Right hindlimb (tissue), 1 donor: ENCODE measurements at places on chromosomes 6 and 20.

DNA sequence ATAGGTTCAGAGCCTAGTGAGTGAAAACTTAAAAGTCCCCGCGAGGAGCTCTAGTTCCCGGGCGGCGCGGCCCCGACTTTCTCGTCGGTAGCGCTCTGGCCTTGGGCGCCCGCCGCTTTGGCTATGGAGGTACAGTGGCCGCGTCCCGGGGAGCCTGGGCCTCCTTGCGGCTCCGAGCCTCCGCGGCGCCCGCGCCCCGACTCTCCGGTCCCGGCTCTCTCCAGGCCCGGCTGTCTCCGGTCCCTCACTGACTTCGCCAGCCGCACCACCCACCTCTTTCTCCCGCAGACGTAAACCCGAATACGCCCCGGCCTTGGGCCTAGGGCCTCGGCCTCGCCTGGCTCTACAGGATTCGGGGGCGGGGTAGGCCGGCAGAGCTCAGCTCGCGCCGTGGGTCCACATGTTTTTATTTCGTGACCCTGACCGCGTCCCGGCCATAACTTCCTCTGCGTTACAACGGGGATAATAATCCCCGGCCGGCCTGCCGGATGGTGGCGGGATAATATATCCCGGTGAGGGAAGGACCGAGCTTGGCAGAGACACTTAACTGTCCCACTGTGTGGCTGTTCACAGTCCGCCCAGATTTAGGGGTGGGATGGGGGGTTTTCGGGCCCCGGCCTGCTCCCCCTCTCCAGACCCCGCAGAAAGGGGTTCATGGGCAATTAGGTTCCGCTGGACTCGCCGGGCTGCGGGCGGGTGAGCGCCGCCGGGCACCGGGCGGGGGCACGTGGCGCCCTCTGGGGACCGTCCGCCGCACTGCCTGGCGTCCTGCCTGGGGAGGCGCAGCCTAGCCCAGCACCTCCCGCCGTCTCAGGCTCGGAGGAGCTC lies 10.0 kb upstream of the TBX18 start:
- DNase-seq: peak; percentile 79

- no peak for DNase-seq
Measured at GRCh38 chr6:26006086-26006939, 43.7 kb downstream of the TRIM38 start.

- DNase-seq: no peak
Measured at GRCh38 chr20:33005132-33005566, 916 bp upstream of the SUN5 start.

DNA sequence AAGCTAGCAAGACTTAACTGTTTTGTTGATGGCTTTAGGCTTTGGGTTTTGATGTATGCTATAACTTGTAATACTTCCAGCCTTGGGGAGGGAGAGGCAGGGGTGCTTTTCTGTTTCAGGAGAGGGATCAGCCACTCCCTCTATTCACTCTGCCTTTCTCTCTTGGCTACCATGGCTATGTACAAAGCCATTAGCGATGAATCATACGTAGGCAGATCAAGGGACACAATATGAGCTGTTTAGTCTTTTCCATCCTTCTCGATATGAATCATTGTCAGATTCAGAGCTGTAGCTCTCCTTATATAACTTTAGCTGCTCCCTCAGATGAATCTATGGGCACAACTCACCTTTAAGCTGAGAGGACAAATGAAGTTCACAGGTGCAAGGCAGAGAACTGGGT lies 230.6 kb downstream of the TSHZ2 start:
- DNase-seq: no peak

- DNase-seq: no peak
Measured at GRCh38 chr6:10591422-10592160, 70.4 kb downstream of the GCNT2 start.

- peak; percentile 76 for DNase-seq
Measured at GRCh38 chr6:30490026-30490876, 942 bp downstream of the HLA-E start.

GRCh38 chr6:132115714-132116366 lies 164.7 kb upstream of the CCN2 start:
- DNase-seq: no peak

DNA sequence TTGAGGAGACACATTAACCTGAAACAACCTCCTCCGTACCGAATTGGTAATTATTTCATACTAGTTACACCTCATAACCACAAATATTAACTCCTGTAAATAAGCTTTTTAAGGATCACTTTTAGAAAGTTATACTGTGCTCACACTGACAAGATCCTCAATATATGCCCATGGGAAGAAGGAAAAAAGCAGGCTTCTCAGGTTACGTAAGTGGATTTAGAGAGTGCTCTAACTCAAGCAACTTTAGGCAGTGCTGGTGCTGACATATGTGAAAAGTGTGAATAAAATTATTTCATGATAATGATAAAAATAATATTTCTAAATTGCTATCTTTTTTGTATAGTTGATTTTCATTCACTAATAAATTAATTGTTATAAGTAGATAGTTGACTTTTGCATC lies 76.1 kb downstream of the PRKN start:
- no peak for DNase-seq

DNA sequence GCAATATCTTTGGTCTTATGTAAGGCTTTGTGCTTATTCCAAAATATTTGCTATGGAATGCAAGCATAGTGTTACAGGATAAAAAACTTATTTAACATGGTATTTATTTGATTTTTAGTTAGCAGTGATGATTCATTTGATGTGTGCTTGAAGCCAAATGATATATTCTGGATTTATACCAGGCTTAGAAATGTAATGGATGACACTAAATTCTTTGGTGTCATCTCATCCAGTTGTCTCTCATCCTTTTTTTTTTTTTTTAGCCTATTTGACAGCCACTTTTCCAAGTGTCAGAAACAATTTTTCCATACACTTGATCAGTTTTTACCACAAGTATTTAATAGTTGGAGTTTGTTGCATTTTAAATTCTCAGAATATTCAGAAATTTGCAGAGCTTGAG lies 515.3 kb downstream of the CDKAL1 start:
- no peak for DNase-seq

DNA sequence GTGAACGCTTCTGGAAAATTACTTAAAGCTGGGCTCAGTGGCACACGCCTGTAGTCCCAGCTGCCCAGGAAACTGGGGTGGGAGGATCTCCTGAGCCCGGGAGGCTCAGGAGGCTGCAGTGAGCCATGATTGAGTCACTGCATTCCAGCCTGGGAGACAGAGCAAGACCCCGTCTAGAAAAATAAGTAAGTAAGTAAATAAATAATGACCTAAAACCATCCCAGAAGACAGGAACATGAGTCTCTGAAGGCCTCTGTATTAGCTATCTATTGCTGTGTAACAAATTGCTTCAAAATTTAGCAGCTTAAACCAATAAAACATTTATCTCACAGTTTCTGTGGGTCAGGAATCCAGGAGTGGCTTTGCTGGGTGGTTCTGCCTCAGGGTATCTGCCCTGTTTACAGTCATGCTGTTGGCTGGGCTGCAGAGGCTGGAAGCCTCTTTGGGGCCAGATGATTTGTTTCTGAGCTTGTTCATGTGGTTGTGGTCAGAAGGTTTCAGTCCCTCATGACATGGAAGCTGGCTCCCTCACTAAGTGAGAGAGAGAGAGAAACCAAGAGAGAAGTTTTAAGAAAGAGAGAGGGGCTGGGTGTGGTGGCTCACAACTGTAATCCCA lies 48.4 kb upstream of the NCOA3 start:
- no peak for DNase-seq

GRCh38 chr6:24524805-24525204 lies 30.0 kb downstream of the ALDH5A1 start:
- no peak for DNase-seq

GRCh38 chr6:43983632-43984031 lies 143.6 kb downstream of the MRPL14 start:
- DNase-seq: peak; percentile 8

DNA sequence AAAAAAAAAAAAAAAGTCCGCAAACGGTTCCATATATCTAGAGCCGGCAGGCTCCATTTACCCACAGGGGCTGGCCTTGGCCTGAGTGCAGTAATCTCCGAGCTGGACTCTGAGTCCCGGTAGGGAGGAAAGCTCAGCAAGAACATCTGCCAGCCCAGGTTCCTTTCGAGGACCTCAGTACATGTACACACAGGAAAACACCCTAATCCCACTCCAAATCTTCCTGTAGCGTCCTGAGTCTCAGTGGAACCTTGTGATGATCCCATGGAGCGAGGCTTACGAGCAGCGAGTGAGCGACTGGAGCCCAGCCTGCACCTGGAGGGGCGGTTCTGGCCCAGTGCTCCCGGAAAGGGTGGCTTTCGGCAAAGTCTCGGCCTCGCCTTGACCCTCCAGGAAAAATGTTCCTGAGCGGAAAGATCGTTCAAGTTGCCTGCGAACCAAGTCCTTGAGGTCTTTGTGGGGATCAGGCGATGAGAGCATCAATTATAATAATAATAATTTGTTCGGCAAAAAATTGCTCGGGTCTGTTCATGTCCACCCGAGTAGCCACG lies 32.1 kb downstream of the PRSS16 start:
- DNase-seq: no peak

GRCh38 chr20:40744818-40745175 lies 55.8 kb upstream of the MAFB start:
- no peak for DNase-seq

- no peak for DNase-seq
Measured at GRCh38 chr6:98118397-98119045, 715.9 kb upstream of the POU3F2 start.

- no peak for DNase-seq
Measured at GRCh38 chr20:33482581-33482980, 7.3 kb upstream of the CBFA2T2 start.

- no peak for DNase-seq
Measured at GRCh38 chr6:160919723-160920440, 71.7 kb upstream of the MAP3K4 start.

GRCh38 chr6:37500294-37500608 lies 558 bp upstream of the CCDC167 start:
- DNase-seq: no peak

GRCh38 chr20:9035126-9035525 lies 33.8 kb upstream of the PLCB4 start:
- DNase-seq: no peak

- no peak for DNase-seq
Measured at GRCh38 chr6:116979560-116979959, 102.5 kb downstream of the RFX6 start.

GRCh38 chr6:26403893-26404292 lies 1.8 kb downstream of the BTN3A1 start:
- DNase-seq: no peak

DNA sequence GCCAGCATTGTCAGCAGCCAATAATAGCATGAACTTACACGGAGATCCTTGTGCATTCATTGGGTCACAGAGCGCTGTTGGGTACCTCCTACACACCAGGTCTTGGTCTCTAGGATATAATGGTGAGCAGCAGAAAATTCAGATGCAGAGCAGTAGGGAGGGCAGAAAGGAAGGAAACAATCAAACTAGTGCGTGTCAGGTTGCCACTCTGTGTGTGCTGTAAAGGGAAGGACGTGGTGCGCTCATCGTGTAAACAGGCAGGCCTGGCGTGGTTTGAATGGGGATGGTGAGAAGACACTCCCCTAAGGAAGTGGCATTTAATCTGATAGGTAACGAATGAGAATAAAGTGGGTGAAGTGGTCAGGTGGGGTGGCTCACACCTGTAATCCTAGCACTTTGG lies 336.4 kb downstream of the CDH26 start:
- DNase-seq: no peak

GRCh38 chr6:126724821-126725220 lies 384.9 kb downstream of the CENPW start:
- DNase-seq: no peak

GRCh38 chr6:21164768-21165326 lies 428.7 kb upstream of the SOX4 start:
- no peak for DNase-seq

- no peak for DNase-seq
Measured at GRCh38 chr6:34439442-34439841, 13.6 kb upstream of the RPS10 start.

DNA sequence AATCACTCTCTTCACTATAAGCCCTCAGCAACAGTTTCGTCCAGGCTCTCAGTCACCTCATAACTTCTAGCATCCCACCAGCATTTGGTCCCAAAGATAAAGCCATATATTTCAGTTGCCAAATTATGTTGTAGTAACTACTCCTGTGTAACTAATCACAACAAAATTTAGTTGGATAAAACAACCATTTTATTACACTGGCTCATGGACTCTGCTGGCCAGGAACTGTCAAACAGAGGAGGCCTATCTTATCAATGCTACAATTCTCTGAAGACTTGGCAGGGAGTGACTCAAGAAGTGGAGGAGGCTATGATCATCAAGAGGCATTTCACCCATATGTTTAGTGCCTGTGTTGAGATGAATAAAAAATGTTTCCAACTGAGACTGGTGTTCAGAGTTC lies 1082.3 kb upstream of the GJE1 start:
- no peak for DNase-seq

GRCh38 chr6:125930765-125931418 lies 25.7 kb upstream of the HINT3 start:
- DNase-seq: no peak

DNA sequence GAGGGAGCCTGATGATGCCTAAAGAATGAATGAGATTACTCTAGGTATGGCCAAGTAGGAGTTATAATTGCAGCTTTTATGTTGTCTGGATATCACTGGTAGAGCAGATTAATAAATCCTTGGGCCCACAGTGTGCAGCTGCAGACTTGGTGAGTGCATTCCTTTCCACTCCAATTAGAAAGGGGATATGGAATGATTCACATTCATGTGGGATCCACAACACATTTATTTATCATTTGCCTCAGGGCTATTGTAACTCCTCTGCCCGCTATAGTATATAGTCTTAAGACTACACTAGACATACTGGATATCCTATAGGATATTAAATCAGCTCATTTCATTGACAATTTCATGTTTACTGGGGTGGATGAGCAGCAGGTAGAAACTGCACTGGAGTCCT lies 11.6 kb upstream of the HLA-G start:
- DNase-seq: no peak

DNA sequence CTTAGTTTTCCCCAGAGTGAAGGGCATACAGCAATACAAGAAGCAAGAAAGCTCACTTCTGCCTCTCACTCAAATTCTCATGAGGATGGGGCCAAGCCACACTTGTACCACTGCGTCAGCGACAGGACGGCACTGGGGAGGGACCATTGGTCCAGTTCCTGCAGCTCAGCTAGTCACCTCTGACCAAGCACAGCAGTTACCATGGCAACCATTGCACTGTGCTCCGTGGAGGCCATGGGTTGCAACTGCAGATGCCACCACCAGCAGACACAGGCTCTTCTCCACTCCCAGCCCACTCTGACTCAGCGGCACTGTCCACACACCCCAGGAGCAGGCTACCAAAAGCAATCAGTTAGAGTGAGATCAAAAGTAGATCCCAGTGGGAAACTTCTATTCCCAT lies 441.1 kb upstream of the ARID1B start:
- DNase-seq: no peak
